ENCODE measurements at places on chromosomes 2 and 18.

DNA sequence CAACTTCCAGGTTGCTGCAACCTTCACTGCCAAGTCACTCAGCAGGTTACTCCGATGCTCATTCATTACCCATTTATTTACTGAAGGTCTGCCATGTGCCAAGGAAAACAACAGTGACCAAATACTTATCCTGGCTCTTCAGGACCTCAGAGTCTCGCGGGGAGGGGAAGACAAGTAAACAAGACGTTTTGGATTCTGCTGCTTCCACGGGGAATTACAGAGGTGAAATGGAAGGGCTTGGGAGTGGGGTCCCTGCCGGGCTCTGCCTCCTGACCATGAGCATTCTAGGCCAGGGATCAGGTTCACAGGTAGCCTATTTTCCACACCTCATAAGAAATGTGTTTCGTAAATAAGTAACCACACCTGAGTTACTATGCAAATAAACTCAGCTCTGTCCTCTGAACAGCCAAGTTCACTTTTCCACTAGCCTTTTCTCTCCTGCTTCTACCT lies 68.1 kb downstream of the CLHC1 start:
- peak; percentile 78 for DNase-seq

GRCh38 chr2:103823847-103824246 lies 1030.1 kb upstream of the POU3F3 start:
- DNase-seq: no peak

GRCh38 chr2:122414902-122415301 lies 659.5 kb downstream of the TSN start:
- DNase-seq: peak; percentile 34

- no peak for DNase-seq
Measured at GRCh38 chr2:143279672-143280071, 150.5 kb downstream of the ARHGAP15 start.

GRCh38 chr2:223591596-223591995 lies 10.6 kb downstream of the SCG2 start:
- no peak for DNase-seq

GRCh38 chr2:98737848-98738247 lies 6.9 kb upstream of the MGAT4A start:
- no peak for DNase-seq

- no peak for DNase-seq
Measured at GRCh38 chr2:44459739-44460138, 98.0 kb downstream of the CAMKMT start.

GRCh38 chr18:37432436-37433195 lies 133.0 kb downstream of the CELF4 start:
- DNase-seq: no peak

GRCh38 chr2:3839476-3839875 lies 136.1 kb downstream of the DCDC2C start:
- no peak for DNase-seq

- DNase-seq: no peak
Measured at GRCh38 chr18:77100751-77101355, 31.7 kb downstream of the MBP start.

GRCh38 chr2:240718896-240719490 lies 27.3 kb downstream of the AQP12A start:
- no peak for DNase-seq

GRCh38 chr18:57080479-57080878 lies 66.4 kb upstream of the BOD1L2 start:
- no peak for DNase-seq

GRCh38 chr2:169637620-169638019 lies 53.5 kb downstream of the PPIG start:
- DNase-seq: no peak

- no peak for DNase-seq
Measured at GRCh38 chr2:239569401-239570090, 168.7 kb upstream of the HDAC4 start.

GRCh38 chr18:61784834-61785233 lies 108.0 kb downstream of the RNF152 start:
- no peak for DNase-seq

DNA sequence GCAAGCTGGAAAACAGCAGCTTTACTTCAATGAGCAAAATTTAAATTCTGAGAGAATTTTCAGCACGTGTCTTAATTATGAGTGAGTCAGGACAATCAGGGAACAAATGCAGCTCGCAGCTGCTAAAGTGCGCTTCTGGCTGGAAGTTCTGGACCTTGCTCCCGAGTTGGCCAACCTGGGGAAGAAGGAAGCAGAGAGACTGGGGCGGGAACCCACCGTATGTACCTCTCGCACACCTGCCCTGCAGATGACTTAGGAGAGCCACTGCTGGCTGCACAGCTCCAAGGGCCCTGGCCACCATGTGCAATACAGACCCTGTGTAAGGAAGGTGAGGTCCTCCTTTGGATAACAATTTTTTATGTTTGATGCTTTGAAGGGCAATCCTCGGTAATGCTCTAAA lies 42.4 kb downstream of the REEP1 start:
- no peak for DNase-seq

GRCh38 chr18:60675126-60675525 lies 302.6 kb upstream of the MC4R start:
- DNase-seq: no peak

GRCh38 chr2:24924732-24925131 lies 4.7 kb upstream of the ADCY3 start:
- DNase-seq: no peak

- no peak for DNase-seq
Measured at GRCh38 chr18:29465526-29465925, 1288.6 kb upstream of the CDH2 start.

DNA sequence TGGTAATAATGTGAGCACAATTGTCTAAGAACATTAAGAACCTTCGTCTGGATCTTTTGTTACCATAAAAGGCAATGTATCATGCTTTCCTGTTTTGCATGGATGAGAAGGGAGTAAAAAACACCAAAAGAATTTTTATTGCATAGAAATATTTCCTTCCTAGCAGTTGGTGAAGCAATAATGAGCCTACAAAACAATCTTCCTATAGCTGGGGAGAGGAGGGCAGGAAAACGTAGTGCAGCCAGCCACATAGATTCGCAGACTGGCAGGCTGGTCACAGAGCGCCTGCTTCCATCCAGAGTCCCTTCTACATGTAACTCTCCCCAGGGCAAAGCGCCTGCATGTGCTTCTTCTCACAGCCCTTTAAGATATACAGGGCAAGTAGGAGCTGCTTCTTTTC lies 190.4 kb downstream of the BABAM2 start:
- no peak for DNase-seq

GRCh38 chr18:45910405-45911023 lies 56.6 kb downstream of the EPG5 start:
- no peak for DNase-seq

DNA sequence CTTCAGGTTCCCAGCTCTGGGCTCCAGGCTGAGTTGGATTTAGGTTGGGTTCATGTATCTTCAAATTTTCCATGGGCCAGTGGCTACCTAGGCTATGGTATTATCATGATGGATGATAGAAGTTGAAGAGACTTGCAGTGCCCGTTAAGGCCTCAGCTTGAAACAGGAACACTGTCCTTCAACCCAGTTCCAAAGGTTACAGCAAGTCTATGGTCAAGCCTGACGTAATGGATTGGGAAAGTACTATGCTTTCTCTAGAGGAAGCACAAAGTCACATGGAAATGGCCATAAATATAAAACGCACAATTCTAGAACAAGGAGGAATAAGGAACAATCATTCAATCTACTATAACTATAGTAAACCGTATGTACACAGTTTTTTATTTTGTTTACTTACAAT lies 593.2 kb downstream of the ZEB2 start:
- DNase-seq: no peak

- no peak for DNase-seq
Measured at GRCh38 chr2:233848276-233848675, 6.1 kb downstream of the HJURP start.

GRCh38 chr2:10271509-10271908 lies 31.2 kb upstream of the HPCAL1 start:
- no peak for DNase-seq

DNA sequence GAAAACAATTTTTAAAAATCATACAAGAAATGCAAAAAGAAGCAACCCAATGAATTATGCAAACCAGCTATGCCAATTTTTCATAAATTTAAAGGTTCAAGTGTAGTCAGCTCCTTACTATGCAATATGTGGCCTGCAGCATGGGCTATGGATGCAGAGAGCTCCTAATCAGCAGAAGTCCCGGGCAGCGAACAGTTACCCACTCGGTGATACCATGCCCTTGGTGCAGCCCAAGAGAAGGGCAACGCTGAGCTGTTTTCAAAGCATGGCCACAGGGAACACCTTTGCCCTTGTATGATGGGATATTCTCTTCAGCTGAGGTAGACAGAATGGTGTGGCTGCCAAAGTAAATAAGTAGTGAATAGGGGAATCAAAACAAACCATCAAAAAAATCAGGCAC lies 17.3 kb upstream of the ARL5A start:
- DNase-seq: no peak

DNA sequence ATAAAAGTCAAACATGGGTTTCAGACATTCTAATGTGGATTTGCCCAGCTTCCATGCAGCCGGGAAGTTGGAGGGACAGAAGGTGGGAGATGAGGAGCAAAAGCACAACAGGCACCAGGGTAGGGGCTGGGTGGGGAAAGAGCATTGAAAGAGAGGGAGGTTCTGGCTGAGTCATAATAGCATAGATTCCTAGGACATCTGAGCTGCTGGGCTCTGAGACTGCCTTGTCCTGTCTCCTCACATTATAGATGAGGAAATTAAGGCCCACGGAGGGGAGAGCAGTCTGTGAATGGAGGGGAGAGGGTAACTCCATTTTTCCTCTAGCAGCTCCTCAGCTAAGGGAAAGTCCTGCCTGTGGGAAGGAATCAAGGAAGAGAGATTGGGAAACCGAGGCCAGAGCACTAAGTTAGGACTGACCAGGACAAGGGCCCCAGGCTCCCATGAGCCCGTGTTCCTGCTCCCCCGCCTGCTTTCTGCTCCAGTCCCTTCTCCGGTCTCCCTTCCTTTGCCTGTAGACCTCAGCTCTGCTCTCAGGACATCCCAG lies 26.2 kb downstream of the SH2D6 start:
- DNase-seq: no peak
